WTC11 (cell line): ENCODE measurements at places on chromosomes 3 and 15.

- DNase-seq, result no peak
These were observed 11.7 kb upstream of the ZNF148 start for GRCh38 chr3:125386811-125387210.

DNA sequence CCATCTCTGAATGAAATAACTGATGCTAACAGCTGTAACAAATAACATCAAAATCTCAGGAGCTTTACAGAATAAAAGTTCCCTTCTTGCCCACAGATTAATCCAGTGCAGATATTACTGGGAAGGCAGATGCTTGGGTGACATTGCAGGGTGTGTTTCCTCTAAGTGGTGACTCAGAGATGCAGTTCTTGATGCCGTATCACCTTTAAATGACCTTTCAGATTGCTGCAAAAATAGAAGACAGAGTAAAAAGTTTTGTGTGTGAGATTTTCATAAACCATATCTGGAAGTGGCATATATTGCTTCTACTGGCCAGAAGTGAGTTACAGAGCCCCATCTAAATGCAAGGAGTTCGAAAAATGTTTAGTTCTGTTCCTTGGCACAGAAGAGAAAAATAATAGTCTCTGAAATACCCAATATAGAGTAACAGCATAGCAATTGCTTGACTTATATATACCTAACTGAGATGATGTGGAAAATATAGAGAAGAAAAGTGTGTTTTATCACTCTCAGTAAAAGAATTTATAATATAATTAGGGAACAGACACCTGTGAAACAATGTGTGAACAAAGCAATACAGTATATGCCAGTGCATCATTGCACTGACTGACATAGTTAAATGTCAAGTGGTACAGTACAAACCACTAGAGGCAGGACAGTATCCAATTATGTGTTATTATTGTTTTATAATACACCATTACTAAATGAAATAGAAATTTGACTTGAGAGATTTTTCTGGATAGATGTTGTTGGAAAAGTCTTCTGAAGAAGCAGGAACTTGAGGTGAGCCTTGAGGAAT is 430.7 kb upstream of the CBLB start:
- DNase-seq, result no peak

DNA sequence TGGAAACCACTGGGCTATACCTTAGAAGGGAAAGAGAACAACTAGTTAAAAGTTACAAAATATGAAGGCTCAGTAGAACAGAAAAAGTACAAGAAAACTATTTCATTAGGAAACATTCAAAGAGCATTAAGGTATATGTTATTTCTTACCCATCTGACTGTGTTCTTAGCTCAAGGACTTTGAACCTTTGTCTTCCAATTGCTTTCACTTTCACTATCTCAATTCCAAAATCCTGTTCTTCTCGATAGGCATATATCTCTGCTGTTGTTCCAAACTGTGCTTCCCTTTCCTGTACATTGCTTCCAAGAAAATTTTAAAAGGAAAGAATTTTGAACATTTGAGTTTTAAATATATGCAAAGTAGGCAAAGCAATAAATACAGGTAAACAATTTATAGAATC is 6.9 kb downstream of the CRBN start:
- DNase-seq, result no peak

DNA sequence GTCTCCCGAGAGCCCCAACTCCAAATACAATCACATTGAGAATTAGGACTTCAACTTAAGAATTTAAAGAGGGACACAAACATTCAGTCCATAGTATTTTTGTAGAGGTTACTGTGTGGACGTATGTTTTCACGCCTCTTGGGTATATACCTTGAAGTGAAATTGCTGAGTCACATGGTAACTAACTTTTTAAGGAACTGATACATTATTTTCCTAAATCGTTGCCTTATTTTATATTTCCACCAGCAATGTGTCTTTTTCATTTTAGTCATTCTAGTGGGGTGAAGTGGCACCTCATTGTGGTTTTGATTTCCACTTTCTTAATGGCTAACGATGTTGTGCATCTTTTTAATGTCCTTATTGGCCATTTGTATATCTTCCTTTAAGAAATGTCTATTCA is 11.8 kb downstream of the PARP15 start:
- DNase-seq, result no peak

- DNase-seq, result no peak
These were observed 108.0 kb downstream of the KCNH8 start for GRCh38 chr3:19256313-19256712.

DNA sequence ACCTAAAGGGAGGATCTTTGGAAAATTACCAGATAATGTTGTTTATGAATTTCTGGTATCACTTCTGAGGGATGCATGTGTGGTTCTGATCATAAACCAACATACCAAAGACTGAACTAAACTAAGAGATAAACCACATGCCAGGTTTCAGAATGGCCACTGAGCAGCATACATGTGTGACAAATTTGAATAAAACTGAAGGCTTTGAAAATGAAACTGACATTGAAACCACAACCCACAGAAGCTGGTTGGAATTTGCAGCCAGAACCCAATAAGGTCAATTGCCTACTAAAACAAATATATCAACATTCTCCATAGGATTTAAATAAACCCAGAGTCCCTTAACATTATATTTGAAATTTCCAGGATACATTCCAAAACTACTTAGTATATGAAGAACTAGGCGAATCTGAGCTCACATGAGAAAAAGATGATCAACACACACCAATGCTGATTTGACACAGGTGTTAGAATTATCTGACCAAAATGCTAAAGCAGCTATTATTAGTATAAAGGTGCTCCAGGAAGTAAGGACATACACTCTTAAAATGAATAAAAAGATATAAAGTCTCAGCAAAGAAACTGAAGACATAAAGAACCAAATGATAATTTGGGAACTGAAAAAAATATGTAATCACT is 125.0 kb downstream of the ZNF280D start:
- no peak for DNase-seq

- DNase-seq, result no peak
These were observed 55.6 kb upstream of the FLNB start for GRCh38 chr3:57952651-57953050.

- DNase-seq, result no peak
These were observed 32.4 kb upstream of the ATG7 start for GRCh38 chr3:11239796-11240195.

GRCh38 chr15:37691911-37692310 is 242.5 kb upstream of the TMCO5A start:
- DNase-seq, result no peak

DNA sequence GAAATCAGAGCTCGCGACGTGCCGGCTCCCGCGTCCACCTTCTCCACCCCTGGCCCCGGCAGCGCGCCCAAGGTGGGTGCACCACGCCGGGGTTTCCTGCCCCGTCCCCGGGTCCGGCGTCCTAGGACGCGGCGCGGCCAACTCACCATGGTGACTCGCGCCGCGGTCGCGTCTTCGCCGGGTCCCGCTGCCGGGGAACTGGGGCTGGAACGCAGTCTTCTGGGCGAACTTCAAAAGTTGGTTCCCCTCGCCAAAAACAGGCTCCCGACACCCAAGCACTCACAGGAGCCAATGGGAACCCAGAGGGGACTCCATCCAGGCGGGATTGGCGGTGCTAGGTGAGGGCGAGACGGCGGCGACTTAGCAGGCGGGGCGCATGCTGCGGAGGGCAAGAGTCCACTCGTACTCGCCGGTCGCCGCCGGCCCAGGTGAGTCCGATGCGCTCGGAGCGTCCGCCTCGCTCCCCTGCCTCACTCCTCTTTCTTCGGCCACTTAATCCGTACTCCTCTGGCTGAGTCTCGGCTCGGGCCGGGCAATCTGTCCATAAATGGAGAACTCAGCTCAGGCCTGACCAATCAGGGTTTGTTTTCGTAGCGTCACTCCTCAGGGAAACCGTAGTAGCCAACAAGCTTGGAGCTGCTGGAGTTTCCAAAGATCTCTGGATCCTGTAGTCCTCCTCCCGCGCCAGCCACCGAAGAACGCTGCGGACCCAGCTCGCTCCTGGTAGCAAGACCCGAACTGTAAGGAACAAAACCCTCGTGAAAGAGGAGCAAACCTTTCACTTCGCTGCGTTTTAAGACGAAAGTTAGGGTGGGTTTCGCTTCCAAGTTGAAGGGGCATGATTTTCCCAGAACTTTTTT is at the start of gene MYO1E:
TSS of gene MYO1E (minus strand) at position 520 of the 860 bp plus-strand sequence. CDS start at position 149, 371 bp downstream.
- peak; percentile 91 for DNase-seq

- no peak for DNase-seq
These were observed 179.3 kb downstream of the FNDC3B start for GRCh38 chr3:172218350-172219323.

DNA sequence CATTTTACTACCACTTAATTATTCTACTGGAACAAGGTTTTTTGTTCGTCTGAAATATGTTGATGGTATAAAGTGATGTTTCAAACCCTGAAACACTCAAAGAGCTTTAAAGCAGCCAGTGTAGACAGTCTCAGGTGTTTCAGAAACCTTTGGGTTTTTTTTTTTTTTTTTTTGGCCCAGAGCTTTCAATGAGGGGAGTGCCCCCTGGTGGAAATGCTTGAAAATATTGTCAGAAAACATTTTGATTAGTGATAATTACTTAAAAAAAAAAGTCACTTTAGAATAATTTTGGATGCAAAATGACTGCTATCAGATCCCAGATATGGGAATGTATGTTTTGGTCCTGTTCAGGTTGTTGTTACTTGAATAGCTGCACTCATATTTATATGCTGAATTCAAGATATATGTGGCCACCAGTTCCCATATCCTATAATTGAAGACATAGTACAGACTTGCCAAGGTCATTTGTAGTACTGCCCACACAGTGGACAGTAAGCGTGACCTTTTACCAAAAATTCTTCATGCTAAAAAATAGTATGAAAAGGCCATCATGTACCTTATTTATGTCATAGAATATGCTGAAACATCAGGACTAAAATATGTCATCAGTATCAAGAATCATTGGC is 35.9 kb downstream of the SATB1 start:
- DNase-seq, result no peak

GRCh38 chr3:193831495-193832455 is 238.8 kb downstream of the OPA1 start:
- DNase-seq, result no peak

DNA sequence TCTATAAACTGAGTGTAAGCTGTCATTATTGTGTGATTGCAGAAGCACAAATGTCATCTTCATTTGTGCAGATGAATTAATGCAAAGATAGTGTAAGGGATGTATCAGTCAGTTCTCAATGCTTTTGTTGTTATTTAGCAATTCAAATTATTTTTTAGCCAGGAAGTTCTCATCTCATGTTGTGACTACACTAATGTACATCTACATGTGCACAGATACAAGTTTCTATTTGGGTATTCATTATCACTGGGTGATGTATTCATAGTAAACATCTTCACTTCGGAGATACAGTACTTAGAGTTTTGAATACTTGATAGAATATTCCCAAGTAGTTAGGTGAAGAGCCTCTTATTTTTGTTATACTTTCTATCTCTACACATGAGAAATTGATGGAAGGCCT is 11.1 kb downstream of the EIF2A start:
- DNase-seq, result no peak

DNA sequence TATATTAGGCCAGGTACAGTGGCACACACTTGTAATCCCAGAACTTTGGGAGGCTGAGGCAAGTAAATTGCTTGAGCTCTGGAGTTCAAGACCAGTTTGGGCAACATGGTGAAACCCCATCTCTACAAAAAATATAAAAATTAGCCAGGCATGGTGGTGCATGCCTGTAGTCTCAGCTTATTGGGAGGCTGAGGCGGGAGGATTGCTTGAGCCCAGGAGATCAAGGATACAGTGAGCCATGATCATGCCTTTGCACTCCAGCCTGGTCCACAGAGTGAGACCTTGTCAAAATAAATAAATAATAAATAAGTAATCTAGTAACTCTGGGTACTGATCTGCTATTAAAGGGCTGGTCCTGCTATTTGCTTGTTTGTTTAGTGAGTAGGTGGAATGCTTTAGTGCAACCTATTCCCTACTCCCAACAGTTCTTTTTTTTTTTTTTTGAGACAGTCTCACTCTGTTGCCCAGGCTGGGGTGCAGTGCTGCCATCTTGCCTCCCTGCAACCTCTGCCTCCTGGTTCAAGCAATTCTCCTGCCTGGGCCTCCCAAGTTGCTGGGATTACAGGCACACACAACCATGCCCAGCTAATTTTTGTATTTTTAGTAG is 9.1 kb upstream of the INO80 start:
- DNase-seq, result no peak

DNA sequence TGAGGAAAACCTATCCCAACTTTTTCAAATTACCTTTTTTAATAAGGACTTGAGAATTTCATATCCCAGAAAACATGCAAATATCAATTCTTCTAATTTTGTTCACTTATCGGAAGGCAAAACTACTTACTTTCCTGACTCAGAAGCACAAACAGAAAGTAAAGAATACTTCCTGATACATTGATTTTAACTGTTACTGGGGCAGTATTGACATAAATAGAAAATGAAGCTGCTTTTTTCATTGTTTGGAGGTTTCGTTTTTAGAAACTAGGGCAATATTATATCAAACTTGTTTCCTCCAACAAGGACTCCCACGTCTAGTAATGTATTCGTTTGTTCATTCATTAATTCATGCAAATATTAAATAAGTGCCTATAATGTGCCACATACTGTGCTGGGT is 19.1 kb downstream of the PAQR9 start:
- DNase-seq, result no peak

GRCh38 chr3:71921036-71921435 is 136.1 kb upstream of the PROK2 start:
- DNase-seq, result no peak

- DNase-seq, result no peak
These were observed 58.7 kb upstream of the TIPARP start for GRCh38 chr3:156615592-156616173.
